ENCODE measurements at places on chromosomes 16 and 17. TPM values are rescaled to one million over a fixed set of nuclear protein-coding genes. Genes with fewer than 3 reads are reported as not detected.

- no peak for DNase-seq
These were observed 9.4 kb downstream of the C16orf89 start for GRCh38 chr16:5056352-5056751.

DNA sequence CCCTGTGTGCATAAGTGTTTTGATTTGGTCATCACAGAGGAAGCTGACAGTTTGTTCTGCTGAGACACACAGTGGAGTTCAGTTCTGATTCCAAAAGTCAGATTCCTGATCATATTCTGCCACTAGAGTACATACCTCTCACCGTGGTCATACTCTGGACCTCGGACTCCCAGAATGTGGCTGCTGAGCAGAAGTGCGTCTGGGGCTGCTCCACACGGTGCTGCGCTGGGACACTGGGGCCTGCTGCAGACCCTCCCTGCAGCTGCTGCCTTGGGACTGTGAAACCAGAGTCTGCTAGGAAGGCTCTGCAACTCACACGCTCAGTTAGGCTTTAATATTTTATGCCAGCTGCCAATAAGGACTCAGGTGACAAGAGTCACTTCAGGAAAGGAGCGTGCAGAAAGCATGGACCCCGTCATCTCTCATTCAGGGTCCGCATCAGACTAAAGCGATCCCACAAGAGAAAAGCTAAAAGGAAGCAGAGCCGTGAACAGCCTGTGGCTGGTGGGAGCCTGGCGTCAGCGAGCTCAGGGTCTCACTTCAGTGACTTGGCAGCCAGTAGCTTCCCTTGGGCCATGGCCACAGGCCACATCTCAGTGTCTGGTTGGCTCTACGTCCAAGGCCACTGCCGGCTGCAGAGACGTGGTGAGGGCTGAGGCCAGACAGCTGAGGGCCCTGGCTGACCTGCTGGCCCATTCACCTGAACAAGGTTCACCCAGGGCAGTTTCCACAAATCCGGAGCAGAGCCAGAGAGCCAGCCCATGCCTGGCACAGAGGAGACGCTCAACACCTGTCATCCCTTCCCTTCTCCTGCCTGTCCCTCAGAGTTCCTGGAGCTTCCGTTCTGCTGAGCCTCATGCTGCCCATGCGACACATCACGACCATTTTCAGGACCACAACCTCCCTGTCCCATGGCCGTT is 24.7 kb upstream of the KIFC3 start:
- no peak for DNase-seq

CEP295NL gene
- 6.5 TPM for total RNA-seq

DNA sequence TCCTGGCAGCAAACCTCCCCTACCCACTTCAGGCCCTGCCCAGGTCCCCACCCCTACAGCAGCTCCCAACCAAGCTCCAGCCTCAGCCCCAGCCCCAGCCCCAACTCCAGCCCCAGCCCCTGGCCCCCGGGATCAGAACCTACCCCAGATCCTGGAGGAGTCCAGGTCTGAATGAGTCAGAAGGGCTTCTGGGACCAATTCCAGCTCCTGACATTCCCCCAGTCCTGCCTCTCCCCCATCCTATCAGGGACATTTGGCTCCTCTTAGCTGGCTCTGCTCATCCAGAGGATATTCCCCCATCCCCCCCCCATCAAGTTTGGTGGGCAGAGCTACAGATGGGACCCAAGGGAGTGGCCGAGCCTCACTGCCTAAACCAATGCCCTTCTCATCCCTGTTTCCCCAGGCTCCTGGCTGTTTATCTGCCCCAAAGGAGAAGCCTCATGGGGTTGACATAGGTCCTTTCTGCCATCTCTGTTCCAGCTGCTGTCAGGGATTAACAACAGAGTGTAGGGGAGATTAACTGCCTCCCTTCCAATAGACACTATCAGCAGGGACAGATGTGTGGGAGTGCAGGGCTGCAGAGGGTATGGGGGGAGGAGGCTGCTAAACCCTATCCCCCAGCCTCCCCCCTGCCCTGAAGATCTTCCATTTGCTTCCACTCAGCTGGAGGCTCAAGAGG is 16.5 kb downstream of the CNTNAP1 start:
- no peak for DNase-seq

DNA sequence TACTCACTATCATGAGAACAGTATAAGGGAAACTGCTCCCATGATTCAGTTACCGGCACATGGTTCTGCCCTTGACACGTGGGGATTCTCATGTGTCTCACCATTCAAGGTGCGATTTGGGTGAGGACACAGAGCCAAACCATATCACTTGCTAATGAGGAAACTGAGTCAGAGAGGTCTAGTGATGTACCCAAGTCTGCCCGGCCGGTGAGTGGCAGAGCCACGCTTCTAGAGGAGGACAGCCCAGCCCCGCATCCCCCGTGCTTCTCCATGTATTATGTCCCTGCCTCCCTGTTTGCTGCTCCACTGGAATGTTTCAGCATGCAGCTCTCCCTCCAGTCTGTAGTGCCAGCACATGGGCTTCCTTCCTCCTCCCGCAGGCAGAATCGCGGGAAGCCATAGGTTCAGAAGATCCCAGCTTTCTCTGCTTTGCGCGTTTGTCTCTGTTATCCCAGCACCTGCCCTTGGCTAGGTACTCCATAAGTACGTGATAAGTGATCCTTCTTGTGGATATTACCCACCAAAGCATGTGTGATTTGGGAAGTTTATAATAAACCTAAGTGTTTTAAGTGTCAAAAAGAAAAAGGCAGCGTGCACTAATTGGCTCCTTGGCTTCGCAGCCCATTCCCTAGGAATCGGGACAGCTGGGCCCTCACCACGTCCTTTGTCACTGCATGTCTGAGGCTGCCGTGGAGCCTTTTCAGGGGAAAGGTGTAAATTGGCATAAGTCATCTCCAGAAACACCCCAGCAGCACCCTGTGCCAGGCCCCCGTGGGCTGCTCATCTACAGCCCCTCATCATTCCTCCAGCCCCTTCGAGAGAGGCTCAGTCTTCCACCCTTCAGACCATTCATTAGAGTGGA is 103.8 kb downstream of the CLEC16A start:
- no peak for DNase-seq

- DNase-seq, result no peak
These were observed 18.9 kb downstream of the TMEM132E start for GRCh38 chr17:34598161-34598776.

TBC1D3C gene
- total RNA-seq, result 0.19 TPM

ACSM2A gene
- not detected for total RNA-seq

CLTC gene
- 261 TPM for total RNA-seq

Measured in mesenteric fat pad (tissue), 1 donor.